ENCODE measurements at places on chromosomes 6 and 20.

DNA sequence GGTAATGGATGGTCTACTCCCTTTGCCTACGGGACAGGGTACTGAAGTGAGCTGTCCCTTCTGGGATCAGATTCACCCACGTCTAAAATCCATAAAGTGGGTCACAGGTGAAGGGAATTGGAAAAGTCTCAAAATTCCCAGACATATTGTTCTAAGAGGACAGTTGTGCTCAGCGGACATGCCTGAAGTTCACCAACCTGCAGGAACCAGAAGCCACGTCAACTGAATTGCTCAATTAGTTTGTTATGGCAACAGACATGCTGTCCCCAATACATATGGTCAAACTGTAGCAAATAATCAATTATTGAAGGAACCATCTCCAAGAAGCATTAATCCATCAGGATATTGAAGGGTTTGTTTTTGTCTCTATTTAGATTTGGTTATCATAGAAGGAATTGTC lies 190.2 kb downstream of the FRK start:
- DNase-seq = no peak

DNA sequence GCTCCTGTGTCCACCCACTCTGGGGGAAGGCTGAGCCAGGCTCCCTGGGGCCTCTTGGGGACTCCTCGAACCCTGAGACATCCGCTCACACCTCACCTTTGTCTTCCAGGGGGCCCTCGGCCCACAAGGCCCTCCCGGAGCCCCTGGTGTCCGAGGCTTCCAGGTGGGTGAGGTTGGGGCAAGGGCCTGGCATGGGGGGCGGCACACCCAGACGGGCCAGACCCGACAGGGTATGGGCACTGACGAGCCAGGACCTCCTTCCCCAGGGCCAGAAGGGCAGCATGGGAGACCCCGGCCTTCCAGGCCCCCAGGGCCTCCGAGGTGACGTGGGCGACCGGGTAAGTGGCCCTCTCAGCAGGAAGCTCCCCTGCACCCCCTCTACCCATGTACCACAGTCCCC lies 13.4 kb downstream of the COL9A3 start:
- DNase-seq = no peak

DNA sequence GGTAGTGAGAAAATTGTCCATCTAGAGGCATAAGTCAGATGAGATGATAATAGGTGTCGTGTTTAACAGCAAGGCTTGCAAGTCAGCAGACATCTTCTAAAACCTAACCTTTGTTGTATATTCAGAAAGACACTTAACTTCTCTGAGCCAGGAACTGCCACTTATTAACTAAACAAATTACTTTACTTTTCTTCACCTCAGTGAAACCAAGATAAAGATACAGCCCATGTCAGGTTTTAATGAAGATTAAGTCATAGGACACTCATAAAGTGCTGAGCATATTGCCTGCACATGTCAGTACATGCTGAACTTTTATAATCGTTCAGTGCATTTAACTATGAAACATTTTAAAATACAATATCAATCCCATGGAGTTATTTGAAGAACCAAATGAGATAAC lies 286.8 kb downstream of the NKAIN2 start:
- no peak for DNase-seq

DNA sequence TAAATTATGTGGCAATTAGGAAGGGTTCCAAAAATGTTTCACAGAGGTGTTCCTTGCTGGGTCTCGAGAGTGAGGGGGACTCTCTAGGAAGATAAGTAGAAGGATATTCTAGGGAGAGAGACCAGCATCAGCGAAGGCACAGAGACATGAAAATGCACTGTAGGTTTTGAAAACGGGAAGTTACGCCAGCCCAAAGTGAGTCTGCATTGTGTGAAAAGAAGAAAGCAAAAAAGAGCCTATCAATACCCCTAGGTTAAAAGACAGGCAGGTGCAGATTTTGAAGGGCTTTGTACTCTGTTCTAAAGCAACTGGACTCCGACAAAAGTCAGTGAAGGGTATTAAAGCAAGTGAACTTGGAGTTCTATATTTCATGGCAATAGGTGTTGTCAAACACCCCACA lies 25.7 kb upstream of the MRAP2 start:
- DNase-seq = no peak

DNA sequence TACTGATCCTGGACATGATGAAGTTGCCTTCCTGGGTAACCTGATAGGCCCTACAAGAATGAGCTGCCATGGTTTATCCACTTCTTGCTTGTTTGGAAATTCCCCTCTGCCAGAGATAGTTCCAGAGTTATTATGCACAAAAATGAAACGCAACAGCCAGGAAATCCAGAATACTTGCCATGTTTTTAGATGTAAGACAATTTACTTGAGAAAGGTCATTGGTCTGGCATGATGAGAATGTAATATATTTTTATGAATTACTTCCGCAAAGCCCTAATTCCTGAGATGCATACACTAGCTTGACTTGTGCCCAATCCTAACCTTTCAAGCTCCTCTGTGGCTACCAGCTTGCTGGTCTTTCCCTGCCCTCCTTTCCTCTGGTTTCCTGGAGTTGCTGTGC lies 27.9 kb upstream of the NT5E start:
- no peak for DNase-seq
